ENCODE measurements at places on chromosomes 12 and 14. TPM values are rescaled to one million over a fixed set of nuclear protein-coding genes. Genes with fewer than 3 reads are reported as not detected.

The GLIPR1L1 gene
- polyA plus RNA-seq: 0.35 TPM

The RDH12 gene
- 1.2 TPM for polyA plus RNA-seq

The TM9SF1 gene
- polyA plus RNA-seq: 46.7 TPM

The IRAK3 gene
- polyA plus RNA-seq: 2.9 TPM

The GLIPR1 gene
- 16.3 TPM for polyA plus RNA-seq

The PARPBP gene
- polyA plus RNA-seq: 13.2 TPM

The MOAP1 gene
- polyA plus RNA-seq: 44.7 TPM

The PRICKLE1 gene
- 45.9 TPM for polyA plus RNA-seq

The PMCH gene
- 1.0 TPM for polyA plus RNA-seq

The LYZ gene
- 21.5 TPM for polyA plus RNA-seq

The PRH2 gene
- polyA plus RNA-seq: 0.37 TPM

The KRT7 gene
- 62.3 TPM for polyA plus RNA-seq

The TEX22 gene
- polyA plus RNA-seq: 2.6 TPM

The APOF gene
- polyA plus RNA-seq: 0.10 TPM

The HOTAIR gene
- 1.5 TPM for polyA plus RNA-seq

The CHGA gene
- polyA plus RNA-seq: 0.19 TPM

The KCNK13 gene
- polyA plus RNA-seq: 0.13 TPM

The PRB2 gene
- 0.64 TPM for polyA plus RNA-seq

The KRT74 gene
- not detected for polyA plus RNA-seq

The RNASE12 gene
- not detected for polyA plus RNA-seq

All from renal pelvis (tissue), 12 donors.